Frontal cortex (tissue), 4 donors: ENCODE measurements at places on chromosomes 1 and 21.

- no peak for DNase-seq
Observed at GRCh38 chr21:31273278-31273677, 70.8 kb downstream of the TIAM1 start.

- DNase-seq: no peak
Observed at GRCh38 chr1:64934115-64934877, 32.1 kb downstream of the JAK1 start.

GRCh38 chr1:171890131-171890530 is 48.8 kb downstream of the DNM3 start:
- DNase-seq: no peak

DNA sequence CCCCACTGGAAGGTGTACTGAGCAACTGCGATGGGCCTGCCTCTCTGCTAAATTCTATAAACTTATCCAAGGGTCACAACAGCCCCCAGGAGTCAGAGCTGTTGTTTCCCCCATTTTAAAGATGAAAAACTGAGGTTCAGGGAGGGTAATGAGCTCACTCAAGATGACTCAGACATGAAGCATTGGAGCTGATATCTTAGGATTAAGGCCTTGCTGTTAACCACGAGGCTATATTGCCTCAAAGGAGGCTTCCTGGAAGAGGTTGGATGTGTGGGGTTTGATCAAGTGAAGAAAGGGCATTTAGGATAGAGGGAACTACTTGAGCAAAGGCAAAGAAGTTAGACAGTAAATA is 6.7 kb downstream of the LDLRAP1 start:
- DNase-seq: no peak

DNA sequence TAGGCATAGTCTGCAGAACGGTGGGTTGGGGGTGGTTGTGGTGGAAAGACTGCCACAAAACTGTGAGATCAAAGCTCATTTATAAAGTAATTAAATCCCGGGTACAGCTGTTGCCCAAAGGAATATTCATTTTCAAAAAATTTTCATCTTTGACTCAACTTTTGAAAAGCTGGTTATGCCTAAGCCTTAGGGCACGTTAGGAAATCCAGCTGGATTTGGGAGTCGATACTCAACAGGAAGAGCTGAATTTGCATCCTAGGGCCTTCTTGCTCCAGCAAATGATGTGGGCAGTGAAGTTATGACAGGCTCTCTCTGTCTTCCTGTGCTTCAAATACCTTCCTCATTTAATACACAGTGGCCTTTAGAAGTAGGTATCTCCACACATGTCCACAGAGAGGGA is 31.7 kb downstream of the ZP4 start:
- DNase-seq: no peak
